ENCODE measurements at places on chromosomes 11 and 22. TPM values are rescaled to one million over a fixed set of nuclear protein-coding genes. Genes with fewer than 3 reads are reported as not detected.

GRCh38 chr11:72430741-72431570 is 3.4 kb downstream of the CLPB start:
- no peaks in the 10 kb centered on the region for H3K27me3 ChIP-seq
- H3K4me3 ChIP-seq: no peak overlapping the region
- no peak overlapping the region for H3K27ac ChIP-seq
- DNase-seq: no peak

GRCh38 chr22:50612528-50613221 is 12.1 kb downstream of the MAPK8IP2 start:
- H3K36me3 ChIP-seq: no peaks in the 10 kb centered on the region
- H3K4me1 ChIP-seq: peaks cover 11% of the 10 kb centered on the region
- no peak for DNase-seq

- DNase-seq: no peak
- H3K27ac ChIP-seq: no peak overlapping the region
- H3K27me3 ChIP-seq: peaks cover 12% of the 10 kb centered on the region
- peaks cover under 1% of the 10 kb centered on the region for H3K4me1 ChIP-seq
- no peaks in the 10 kb centered on the region for H3K36me3 ChIP-seq
- H3K4me3 ChIP-seq: no peak overlapping the region
These were observed 5.6 kb downstream of the ETS1 start for GRCh38 chr11:128581561-128582272.

DNA sequence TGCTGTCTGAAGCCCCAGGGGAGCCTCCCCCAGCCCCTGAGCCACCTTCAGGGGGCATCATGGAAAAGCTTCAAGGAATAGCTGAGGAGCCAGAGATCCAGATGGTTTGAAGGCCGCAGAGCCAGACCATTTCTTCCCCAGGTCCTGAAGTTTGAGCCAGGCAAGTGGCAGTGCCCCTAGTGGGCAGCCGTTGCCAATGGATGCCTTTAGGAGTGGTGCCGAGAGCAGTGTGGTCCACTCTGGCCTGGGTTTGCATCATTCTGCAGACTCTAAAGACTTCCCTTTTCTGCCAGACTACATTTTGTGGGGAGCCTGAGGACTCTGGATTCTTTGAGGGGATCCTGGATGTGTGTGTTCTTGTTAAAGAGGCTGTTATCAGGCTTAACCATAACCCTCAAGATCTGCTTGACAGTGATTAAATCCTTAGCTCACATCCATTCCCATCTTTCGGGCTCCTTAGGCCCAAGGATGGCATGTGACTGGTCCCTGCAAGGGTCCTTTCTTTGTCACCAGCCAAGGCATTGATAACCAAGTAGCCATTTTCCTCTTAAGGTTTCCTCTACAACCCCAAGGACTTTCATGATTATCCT is 13.1 kb downstream of the HINFP start:
- no peaks in the 10 kb centered on the region for H3K4me1 ChIP-seq
- no peak overlapping the region for H3K4me3 ChIP-seq
- no peak overlapping the region for H3K27ac ChIP-seq
- no peak for DNase-seq
- peaks cover 26% of the 10 kb centered on the region for H3K36me3 ChIP-seq
- no peaks in the 10 kb centered on the region for H3K27me3 ChIP-seq

DNA sequence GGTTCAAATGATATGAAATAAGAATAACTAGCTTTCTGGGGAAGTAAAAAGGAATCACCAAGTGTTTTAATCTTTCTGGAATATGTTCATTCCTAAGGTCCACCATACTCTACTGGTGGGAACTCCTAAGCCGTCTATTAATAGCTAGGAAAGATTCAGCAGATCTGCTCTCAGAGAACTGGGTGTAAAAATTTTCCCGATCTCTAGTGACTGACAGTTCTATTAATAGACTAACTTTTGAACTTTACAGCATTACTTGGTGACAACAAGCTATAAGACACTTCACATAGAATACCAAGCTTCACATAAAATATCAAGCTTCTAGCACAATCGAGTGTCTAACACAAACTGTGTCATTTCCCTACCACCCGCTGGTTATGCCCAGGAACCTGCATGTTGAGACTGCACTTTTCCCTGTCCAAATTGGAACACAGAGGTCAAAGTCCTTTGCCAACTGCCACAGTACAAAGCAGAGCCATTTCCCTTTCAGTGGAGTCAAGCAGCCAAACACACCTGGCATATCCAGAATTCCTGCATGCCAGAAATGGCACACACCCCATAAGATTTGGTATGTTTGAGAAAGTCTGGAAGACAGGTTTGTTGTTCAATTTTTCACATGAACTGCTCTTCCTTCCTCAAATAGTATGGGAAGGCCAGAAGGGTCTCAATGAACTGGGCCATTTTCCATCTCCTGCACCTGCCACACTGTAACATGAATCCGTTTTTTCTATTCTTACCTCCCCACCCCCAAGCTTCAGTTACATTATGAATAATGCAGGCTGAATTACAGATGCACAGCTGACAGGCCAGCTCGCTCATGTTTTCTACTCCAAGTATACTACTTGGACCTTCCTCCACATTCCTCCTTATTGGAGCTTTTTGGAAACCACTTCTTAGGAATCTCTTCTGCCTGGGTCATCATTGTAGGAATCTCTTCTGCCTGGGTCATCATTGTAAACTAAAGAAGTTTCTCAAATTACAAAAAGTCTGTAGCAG is 3.7 kb downstream of the OSBP start:
- DNase-seq: no peak
- peak overlapping the region; percentile 75 for H3K27ac ChIP-seq
- peaks cover 36% of the 10 kb centered on the region for H3K36me3 ChIP-seq
- H3K27me3 ChIP-seq: no peaks in the 10 kb centered on the region
- H3K4me3 ChIP-seq: no peak overlapping the region

GRCh38 chr11:69320326-69320725 is 26.4 kb downstream of the MYEOV start:
- no peaks in the 10 kb centered on the region for H3K36me3 ChIP-seq
- no peaks in the 10 kb centered on the region for H3K4me1 ChIP-seq
- no peak for DNase-seq
- H3K27me3 ChIP-seq: no peaks in the 10 kb centered on the region

DNA sequence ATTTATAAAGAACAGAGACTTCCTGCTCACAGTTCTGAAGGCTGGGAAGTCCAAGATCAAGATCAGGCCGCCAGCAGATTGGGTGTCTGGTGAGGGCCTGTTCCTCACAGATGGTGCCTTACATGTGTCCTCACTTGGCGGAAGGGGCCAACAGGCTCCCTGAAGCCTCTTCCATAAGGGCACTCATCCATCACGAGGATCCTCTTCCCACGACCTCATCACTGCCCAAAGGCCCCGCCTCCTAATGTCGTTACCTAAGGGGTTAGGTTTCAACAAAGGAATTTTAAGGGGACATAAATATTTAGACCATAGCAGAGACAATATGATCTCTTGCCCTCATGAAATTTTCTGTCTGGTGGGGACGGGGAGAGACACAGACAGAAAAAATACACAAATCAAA is 18.6 kb downstream of the TP53AIP1 start:
- no peak for DNase-seq
- no peaks in the 10 kb centered on the region for H3K4me1 ChIP-seq
- no peak overlapping the region for H3K27ac ChIP-seq
- no peaks in the 10 kb centered on the region for H3K36me3 ChIP-seq
- H3K27me3 ChIP-seq: peaks cover 6% of the 10 kb centered on the region

DNA sequence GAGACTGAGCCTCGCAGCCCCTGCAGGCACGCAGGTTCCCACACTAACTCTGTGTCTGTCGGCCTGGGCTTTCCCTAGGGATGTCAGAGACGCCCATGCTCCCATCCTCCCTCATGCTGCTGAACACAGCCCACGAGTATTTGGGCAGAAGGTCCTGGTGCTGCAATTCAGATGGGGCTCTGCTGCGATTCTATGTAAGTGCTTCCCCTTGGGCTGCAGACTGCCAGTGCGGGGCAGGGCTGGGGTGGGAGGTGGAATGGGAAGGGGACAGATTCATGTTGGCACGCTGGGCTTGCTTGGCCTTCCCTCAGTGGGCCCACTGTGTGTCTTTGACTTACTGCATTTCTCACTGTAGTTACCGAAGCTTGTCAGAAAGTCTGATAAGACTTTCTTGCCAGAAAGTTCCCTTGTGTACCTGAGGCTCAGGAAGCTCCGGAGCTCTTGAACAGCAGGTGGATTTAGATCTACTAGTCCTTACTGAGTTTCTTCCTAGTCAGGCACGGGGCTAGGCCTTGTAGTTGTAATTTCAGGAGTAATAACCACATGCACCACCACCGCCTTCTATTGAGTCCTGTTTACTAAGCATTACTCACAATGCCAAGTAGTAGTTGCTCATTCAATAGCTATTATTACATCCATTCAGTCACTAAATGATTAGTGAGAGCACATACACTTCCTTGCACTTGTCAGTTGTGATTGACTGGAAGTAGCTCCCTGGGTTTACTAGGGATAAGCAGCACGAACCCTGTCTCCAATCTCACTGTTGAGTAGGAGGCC is 65.2 kb downstream of the CABIN1 start:
- peaks cover 11% of the 10 kb centered on the region for H3K36me3 ChIP-seq
- H3K4me3 ChIP-seq: no peak overlapping the region
- DNase-seq: no peak
- no peaks in the 10 kb centered on the region for H3K27me3 ChIP-seq
- no peak overlapping the region for H3K27ac ChIP-seq

GRCh38 chr22:50440544-50441249 is 34.1 kb downstream of the SBF1 start:
- no peaks in the 10 kb centered on the region for H3K4me1 ChIP-seq
- H3K4me3 ChIP-seq: no peak overlapping the region
- H3K36me3 ChIP-seq: peaks cover 31% of the 10 kb centered on the region
- H3K27me3 ChIP-seq: no peaks in the 10 kb centered on the region
- H3K27ac ChIP-seq: no peak overlapping the region

- H3K4me3 ChIP-seq: peak within 1 kb of the TSS; percentile 88
- no peaks in the 10 kb centered on the region for H3K27me3 ChIP-seq
- peaks cover 46% of the 10 kb centered on the region for H3K4me1 ChIP-seq
- DNase-seq: peak; percentile 64
These were observed at the start of gene OAF for GRCh38 chr11:120210626-120211521. Gene OAF (plus strand): TSS chr11:120211032. CDS start chr11:120211280, 248 bp downstream.

MN1 gene
- total RNA-seq: 0.33 TPM

VPREB1 gene
- total RNA-seq: 1.1 TPM

TMA7B gene
- 2.1 TPM for total RNA-seq

KDM4E gene
- not detected for total RNA-seq

LRRC32 gene
- 5.4 TPM for total RNA-seq

Data from liver (tissue), 10 donors.